Naive thymus-derived CD8-positive, alpha-beta T cell (primary cell): ENCODE measurements at places on chromosomes 16 and 17. TPM values are rescaled to one million over a fixed set of nuclear protein-coding genes. Genes with fewer than 3 reads are reported as not detected.

ITGAD gene
- 0.52 TPM for polyA plus RNA-seq

SEPTIN12 gene
- not detected for polyA plus RNA-seq

DPEP2NB gene
- not detected for polyA plus RNA-seq

KRT25 gene
- polyA plus RNA-seq, result not detected

RCVRN gene
- polyA plus RNA-seq, result not detected
